ENCODE measurements at places on chromosomes 3 and 15.

- DNase-seq: no peak
These were observed 71.6 kb downstream of the CHD2 start for GRCh38 chr15:92971713-92972112.

GRCh38 chr3:69569520-69569919, 169.7 kb upstream of the MITF start:
- no peak for DNase-seq

GRCh38 chr3:57974796-57975388, 33.3 kb upstream of the FLNB start:
- DNase-seq: no peak

GRCh38 chr3:12759693-12760565, 870 bp upstream of the TMEM40 start:
- no peak for DNase-seq

DNA sequence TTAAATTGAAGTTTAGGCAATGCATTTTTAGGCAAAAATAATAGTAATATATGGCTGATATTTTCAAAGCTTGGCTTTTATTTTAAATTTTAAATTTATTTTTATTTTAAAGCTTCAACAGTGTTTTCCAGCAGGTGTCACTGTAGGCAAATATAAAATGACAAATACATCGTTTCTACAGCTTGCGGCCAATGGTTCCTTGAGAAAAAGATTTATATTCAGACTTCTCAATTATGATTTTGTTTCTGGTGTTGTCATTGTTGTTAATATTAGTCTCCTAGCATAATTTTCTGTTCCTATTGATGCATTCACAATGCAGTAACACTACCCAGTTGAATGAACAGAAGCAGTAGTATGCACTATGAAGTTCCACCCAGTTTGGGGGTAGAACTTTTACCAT, 220.7 kb upstream of the DNAJC19 start:
- DNase-seq: no peak

DNA sequence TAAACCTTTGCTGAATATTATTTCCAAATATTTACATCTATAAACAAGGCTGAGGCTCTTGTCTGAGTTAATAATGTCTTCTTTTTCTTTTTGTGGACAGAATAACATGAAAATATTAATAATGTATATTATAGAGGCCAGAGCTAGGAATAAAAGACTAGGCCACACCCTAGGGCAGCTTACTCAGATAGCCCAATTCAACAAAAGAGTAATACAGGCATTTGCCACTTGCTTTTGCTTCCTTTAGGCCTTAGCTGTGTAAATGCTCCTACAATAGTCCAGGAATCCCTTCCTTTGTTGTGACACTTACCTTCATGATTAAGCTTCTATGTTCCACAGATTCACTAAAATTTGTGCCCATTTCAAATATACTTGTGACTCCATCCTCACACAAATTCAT, 16.5 kb downstream of the IMPG2 start:
- DNase-seq: no peak

DNA sequence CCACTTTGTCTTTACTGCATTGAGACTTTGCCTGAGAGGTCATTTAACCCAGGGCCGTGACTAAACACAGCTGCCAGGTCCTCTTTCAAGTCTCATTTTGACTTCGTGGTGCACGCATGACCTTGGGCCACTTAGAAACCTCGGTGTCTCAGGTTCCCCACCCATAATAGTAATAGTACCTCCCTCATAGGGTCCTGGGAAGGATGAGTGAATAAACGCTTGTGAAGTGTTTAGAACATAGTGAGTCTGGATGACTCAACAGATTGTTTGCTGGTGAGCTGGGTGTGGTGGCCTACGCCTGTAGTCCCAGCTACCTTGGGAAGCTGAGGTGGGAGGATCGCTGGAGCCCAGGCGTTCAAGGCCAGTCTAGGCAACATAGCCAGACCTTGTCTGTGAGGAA, 56.3 kb downstream of the BDH1 start:
- no peak for DNase-seq

DNA sequence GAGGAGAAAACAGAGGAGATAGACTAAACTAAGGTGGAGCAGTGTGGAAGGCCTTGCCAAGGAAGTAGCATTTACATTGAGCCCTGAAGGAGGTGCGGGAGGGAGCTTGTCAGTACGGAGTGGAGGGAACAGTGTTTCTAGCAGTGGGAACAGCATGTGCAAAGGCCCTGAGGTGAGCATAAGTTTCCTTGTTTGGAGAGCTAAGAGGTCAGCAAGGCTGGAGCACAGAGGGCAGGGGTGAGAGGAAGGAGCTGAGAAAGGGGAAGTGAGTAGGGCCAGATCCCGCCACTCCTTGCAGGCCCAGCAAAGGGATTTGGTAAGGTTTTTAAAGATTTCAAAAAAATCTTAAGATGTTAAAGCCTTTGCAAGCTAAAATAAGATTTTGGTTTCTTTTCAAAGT, 70.1 kb downstream of the HMCES start:
- no peak for DNase-seq

DNA sequence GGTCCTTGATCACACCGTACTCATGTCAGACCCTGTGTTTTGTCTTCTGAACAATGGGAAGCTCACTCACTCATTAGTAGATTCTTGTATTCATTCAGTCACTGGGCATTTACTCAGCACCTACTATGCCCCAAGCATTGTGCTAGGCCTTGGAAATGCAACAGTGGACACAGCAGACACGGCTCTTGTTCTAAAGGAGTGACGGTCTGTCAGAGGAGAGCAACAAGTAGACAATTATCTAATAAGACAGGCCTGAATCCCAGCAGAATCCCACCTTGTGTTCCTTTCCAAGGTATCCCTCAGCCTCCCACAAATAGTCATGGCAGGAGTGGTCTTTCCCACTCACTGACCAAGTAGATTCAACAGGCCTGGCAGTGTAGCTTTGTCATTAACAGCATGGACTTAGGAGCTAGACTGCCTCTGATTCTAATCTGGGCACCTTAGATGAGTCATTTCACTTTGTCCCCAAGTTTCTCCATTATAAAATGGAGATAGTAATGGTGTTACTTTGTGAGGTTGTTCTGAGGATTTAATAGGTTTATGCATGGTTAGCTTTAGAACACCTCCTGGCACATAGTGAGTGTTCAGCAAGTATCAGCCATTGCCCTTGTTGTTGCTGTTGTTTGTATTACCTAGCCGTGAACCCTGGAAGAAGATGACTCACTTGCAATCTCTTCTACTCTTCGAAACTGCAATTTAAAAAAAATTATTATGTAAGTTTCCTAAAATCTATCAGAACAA, 69.1 kb downstream of the SSUH2 start:
- no peak for DNase-seq

- DNase-seq: no peak
These were observed 59.1 kb downstream of the SUMF1 start for GRCh38 chr3:4407941-4408340.
